ENCODE measurements at places on chromosomes 4 and X.

DNA sequence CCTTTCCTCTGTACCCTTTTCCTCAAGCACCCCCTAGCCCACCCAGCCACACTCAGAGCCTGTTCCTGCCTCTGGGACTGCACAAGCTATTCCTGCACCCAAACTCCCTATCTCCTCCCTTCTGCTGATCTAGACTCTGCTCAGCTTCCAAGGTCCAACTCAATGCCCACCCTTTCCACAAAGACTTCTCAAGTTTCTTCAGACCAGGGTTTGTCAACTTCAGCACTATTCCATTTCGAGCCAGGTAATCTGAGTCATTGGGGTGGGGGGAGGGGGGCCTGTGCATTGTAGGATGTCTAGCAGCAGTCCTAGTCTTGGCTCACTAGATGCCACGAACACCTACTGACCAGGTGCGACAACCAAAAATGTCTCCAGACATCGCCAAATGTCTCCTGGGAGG is 37.3 kb downstream of the PHKA2 start:
- no peak for DNase-seq

DNA sequence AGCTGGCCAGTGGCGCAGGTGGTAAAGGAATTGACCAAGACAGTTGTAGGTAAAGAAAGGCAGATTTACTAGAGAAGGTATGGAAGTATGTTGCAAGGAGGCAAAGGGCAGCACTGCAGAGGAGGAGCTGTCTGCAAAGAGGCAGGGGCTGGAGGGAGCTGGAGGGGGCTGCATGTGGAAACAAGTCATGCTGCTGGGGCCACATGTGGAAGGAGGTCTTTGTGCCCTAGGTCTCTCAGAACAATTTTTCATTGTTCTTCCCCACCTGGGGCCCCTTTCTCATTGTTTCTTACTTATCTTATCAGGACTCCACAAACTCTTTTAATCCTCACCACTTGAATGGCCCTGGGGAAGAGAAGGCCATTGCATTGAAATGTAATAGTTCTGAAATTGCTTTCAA is 144.8 kb upstream of the PLAC1 start:
- DNase-seq = no peak

GRCh38 chr4:70544279-70544868 is 26.0 kb downstream of the AMTN start:
- no peak for DNase-seq

DNA sequence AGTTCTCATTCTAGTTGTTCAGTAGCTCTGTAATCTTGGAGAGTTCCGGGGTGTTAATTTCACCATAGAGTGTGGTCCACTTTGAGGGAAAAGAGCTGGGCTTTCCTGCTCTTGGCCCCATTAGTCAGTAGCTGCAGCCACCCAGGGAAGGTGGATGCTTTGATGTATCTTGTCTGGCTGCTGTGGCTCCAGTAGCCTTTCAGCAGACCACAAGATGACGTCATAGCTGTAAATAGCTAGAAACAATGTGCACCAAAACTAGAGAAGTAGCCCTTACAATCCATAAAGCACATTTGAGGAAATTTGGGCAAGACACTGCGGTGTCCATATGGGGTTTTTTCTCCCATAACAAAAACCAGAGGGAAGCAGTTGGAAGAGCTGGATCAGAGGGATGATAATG is 32.9 kb upstream of the PRPS2 start:
- DNase-seq = no peak

DNA sequence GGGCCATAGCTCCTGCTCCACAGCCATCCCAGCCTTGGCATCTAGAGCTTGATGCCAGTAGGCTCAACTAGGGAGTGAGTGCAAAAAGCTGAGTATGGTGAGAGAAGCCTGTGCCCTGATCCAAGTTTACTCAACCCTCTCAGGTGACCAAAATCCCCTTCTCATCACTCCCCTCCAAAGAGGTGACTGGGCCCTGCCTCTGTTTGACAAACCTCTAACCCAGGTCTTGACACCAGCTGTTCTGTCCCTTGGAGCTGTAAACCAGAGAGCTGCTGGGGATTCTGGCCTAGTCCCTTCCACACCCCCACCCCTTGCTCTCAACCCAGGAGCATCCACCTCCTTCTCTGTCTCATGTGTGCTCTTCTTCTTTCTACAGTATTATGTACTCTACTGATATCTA is 73.5 kb downstream of the MSN start:
- no peak for DNase-seq

DNA sequence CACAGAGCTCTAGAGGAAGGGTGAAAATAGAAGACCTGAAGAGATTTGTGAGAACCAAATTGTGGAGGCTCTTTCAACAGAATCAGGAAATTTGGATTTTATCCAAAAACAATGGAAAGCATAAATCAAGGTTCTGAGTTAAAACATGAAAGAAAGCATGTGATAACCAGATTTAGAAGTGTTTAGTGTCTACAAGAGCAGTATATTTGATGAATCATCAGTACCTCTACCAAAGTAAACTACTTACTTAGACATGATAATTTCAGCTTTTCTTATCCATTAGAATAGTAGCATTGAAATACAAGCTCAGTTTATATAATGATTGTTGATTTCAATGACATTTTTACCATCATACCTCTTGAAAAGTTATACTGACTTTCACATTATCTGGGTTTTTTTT is 25.9 kb upstream of the INTU start:
- no peak for DNase-seq

GRCh38 chr4:71713611-71714203 is 70.2 kb downstream of the GC start:
- no peak for DNase-seq

- DNase-seq = no peak
Measured at GRCh38 chr4:5337731-5338130, 286.5 kb downstream of the STK32B start.

- DNase-seq = no peak
Measured at GRCh38 chrX:49956313-49956712, 33.9 kb downstream of the CLCN5 start.

DNA sequence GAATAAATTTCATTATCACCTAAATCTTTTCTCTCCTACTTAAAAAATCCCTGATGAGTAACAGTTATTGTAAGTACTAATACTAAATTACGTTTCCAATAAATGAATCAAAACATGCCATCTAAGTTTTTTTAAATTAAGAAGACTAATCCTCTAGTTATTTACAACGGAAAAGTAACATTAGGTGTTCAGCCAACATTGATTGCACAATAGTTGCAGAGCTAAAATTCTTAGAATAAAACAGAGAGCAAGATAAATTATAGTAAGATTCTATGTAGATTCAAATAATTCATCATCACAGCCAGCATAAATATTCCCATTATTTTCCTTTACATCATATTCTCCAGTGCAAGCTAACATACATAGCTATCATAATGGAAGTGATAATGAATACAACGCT is 139.2 kb downstream of the HDX start:
- no peak for DNase-seq

- no peak for DNase-seq
Measured at GRCh38 chrX:149151805-149152757, 353.0 kb downstream of the IDS start.

DNA sequence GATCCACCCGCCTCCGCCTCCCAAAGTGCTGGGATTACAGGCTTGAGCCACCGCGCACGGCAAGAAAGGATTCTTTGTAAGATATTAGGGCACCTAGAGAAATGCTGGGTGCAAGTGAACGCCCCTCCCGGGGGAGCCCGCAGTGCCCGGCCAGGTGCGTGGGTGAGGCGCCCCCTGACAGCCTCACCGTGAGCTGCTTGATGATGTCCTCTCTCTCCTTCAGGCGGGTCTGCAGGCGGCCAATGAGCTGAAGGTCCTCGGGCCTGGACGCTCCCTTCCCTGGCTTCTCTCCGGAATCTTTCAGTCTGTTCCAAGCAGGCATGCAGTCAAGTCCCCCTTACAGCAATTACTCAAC is 21.9 kb downstream of the MED28 start:
- no peak for DNase-seq

- peak; percentile 9 for DNase-seq
Measured at GRCh38 chrX:1451251-1451660, 1.5 kb downstream of the ASMTL start.

DNA sequence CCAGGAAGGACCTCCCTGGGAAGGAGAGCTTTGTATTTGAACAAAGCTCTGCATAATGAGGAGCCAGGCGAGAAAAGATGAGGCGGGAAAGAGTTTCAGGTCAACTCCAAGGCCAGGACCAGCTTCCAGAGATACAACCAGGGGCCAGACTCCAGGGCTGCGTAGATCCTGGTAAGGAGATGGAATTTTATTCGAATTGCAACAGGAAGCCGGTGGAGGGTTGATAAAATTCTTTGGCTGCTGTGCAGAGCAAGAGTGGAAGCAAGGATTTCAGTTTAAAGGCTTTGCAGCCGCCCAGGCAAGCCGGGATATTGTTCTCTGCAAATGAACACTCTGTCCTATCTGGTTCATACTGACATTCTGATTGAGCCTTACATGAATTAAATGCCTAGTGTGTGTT is 40.2 kb upstream of the CBR4 start:
- no peak for DNase-seq

DNA sequence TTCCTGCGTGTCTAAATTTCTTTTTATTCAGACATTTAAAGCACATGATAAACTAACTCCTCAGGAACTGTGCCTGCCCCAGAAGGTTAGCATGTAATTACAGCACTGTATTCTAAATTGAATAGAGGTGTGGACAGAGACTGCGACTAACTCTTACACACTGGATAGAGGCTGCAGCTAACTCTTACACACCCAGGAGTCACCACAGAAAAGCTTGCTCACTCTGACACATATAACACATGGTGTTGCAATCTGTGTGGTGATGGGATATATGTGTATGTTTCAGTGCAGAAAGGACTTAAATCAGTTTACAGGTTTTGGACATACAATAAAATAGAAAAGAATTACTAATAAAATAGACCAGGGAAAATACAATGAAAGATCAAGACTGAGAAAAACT is 41.5 kb downstream of the SMAD1 start:
- DNase-seq = no peak

- no peak for DNase-seq
Measured at GRCh38 chrX:145654486-145654885, 163.1 kb upstream of the SLITRK2 start.

DNA sequence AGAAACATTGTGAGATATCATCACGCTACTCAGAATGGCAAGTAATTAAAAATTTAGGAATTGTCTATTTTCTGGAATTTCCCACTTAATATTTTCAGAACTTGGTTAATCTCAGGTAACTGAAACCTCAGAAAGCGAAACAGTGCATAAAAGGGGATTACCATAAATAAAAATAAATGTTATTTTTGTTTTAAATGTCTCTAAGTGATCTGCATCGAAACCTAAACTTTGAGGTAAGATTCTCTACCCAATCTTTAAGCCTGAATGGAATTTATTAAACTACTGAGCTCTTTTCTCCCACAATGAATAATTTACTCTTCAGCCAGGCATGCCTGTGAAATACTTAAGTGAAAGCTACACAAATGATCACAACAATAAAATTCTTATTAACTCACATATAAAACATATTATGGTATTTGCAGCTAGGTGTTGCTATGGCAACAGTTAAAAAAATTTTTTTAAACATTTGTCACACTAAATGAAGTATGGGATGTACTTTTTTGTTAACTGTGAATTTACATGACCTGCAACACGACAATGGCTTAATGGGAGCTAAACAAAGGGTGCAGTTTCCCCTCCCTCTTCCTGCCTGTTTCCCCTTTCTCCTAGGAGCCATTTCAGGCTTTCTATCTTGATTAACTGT is 220.2 kb upstream of the PRPS2 start:
- no peak for DNase-seq

- peak; percentile 6 for DNase-seq
Measured at GRCh38 chrX:55489314-55490009, at the start of gene USP51. Gene USP51 (minus strand): TSS chrX:55489848. CDS start chrX:55488939, 909 bp downstream.

GRCh38 chrX:11124112-11124511 is 13.0 kb downstream of the HCCS start:
- no peak for DNase-seq

GRCh38 chr4:119728692-119729593 is 100.3 kb upstream of the PDE5A start:
- no peak for DNase-seq

- no peak for DNase-seq
Measured at GRCh38 chr4:83152746-83153145, 38.2 kb upstream of the PLAC8 start.

- DNase-seq = no peak
Measured at GRCh38 chr4:62709618-62710252, 1509.6 kb downstream of the ADGRL3 start.

GRCh38 chr4:88411491-88412096 is 32.9 kb downstream of the HERC6 start:
- DNase-seq = no peak

DNA sequence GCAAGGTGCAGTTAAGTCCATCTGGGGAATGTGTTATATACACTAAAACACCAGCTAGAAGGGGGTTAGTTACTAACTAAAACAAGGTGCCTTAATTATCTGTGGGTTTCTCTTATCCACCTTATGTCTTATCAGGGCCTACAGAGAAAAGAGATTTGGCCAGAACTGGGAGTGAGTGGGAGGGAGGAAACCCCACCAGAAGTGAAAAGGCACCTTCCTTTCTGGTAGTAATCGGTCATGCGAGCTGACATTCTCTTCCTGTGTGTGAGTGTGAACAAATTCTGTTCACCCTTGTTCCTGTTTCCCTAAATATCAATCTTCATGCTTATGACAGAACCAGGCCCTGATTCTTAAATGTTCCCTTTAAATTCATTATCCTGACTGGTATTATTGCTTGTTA is 43.5 kb downstream of the SRPX2 start:
- no peak for DNase-seq

DNA sequence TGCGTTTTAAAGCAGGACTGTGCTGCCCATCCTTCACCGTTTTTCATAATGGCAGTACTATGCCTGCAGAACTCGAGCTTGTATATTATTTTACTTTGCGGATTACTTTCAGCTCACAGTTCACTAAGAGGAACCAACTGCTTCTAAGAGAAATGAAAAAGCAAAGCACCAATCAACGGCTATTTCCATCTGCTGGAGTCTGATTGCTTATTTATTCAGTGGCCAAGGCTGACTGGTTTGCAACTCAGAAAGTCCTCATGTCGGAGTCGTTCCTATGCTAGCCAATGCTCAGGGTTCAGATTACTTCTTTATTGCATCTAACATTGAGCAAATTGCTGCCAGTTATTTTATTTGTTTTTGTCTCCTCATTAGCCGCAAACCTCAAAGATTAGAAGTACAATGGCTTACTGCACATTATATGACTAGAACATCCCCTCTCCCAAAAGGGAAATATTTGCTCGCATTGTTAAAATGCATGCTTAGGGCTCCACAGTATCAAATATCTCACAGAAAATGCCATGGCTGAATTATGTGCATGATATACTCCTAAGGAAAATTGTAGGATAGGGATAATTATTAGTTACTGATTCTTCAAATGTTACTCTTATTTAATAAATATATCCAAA is 1628.2 kb upstream of the ADGRL3 start:
- DNase-seq = no peak

- DNase-seq = no peak
Measured at GRCh38 chr4:69025191-69025998, 70.9 kb upstream of the UGT2B7 start.

- no peak for DNase-seq
Measured at GRCh38 chrX:149759824-149760223, 14.0 kb upstream of the HSFX1 start.

- DNase-seq = no peak
Measured at GRCh38 chr4:98508248-98508647, 150.2 kb downstream of the TSPAN5 start.

- no peak for DNase-seq
Measured at GRCh38 chrX:15298201-15298600, 17.2 kb downstream of the ASB11 start.
